ENCODE measurements at places on chromosomes 3 and 15.

GRCh38 chr3:142577696-142578328 is 721 bp downstream of the ATR start:
- no peak for DNase-seq

DNA sequence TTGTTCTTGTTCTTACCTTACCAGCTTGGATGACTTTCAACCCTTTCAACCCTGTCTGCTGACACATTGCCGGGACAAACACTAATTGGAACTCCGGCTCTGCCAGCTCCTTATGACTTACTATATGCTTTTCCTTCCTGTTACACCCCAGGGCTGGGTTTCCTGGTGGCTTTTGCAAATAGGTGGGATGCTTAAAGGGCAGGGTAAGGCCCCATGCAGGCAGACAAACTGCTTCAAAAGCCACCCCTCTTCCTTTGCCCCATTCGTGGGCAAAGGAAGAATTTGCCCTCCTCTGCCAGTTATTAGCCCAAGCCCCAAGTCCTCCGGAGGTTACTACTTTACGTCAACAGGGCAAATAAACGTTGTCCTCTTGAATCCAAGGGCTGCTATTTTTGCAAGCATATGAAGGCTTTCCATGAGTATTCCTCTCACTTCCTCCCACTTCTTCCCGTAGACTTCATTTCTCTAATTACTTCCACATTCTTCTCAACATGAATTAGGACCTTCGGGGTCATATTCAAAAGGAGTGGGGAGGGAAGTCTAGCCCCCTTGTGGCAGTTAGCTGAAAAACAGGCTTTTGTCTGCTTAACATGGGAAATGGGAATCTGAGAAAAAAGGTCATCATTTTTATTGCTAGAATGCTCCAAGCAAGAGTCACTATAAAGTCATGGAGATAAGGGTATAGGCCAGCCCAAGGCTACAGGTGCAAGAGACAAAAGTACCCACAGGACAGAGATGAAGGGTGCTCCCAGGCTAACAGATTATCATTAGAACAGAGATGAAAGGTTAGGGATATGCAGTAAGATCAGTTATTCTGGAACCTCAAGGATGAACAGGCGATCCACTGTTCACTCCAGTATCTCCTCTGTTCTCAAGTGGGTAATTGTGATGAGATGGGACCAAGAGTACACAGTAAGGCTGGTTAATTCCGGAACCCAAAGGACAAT is 56.3 kb upstream of the FSTL1 start:
- DNase-seq = peak; percentile 80

DNA sequence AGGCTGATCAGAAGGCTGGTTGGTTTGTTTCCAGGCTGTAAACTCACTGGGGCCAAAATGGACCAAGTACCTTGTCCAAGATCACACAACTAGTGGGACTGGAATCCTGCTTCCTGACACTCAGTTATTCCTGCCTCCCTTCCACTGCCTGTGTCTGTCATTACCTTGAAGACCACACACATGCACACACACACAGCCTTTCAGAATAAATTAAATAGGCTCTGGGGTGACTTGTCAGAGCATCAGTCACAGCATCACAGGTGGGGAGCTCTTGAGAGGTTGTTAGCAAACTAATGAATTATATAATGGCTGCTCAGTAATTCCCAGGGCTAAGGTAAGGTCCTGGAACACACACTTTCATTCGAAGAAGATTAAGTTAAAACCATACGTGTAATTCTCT is 231.8 kb downstream of the UACA start:
- DNase-seq = no peak

DNA sequence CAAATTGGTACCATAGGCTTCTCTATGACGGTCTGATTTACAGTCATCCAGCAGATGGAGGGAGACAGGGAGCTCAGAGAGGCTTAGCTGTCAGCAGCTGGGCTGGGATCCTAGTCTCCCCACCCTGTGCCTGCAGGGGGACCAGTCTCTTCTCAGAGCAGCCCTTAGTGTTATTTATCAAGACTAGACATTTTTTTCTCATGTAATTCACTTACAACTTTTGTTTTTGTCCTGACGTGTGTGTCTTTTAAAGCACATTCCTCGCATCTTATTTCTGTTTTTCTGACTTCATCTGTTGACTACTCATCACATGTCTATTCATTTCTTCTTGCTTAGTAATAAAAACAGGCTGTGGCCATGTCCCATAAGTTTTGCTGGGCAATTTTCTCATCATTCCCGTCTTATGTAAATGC is 116.1 kb downstream of the KLF13 start:
- peak; percentile 46 for DNase-seq

GRCh38 chr3:58681863-58682262 is 15.3 kb upstream of the FAM3D start:
- no peak for DNase-seq

Measured in HT-29 (cell line).